ENCODE measurements at places on chromosomes 4 and X.

- no peak for DNase-seq
Observed at GRCh38 chrX:24506082-24506481, 41.0 kb downstream of the PDK3 start.

DNA sequence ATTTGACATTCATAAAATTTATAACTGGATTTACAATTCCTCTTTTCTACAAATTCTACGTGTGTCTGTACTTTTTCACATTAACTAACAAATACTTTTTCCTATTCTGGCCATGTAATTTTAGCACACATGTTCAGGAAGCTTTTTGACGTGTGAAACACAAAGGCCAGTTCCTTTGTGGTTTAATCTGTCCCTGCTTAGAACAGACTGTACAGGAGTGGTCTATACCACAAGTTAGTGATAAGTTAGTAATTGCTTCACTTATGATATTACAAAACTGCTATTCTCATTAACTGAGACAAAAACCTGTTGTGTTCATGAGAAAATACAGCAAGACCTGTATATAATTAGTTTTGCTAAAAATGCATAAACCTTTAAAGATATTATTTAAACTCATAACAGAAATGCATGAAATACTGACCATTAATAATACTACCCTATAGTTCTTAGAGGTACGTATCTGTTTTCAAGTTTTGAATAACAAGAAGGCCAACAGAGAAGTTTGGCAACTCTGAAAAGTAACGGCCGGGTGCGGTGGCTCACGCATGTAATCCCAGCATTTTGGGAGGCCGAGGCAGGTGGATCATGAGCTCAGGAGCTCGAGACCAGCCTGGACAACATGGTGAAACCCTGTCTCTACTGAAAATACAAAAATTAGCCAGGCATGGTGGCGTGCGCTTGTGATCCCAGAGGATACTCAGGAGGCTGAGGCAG lies 13.7 kb upstream of the AREG start:
- DNase-seq, result no peak

GRCh38 chrX:4905576-4905975 lies 1192.1 kb upstream of the PRKX start:
- DNase-seq, result no peak

GRCh38 chr4:142036795-142037583 lies 400.6 kb downstream of the IL15 start:
- no peak for DNase-seq

DNA sequence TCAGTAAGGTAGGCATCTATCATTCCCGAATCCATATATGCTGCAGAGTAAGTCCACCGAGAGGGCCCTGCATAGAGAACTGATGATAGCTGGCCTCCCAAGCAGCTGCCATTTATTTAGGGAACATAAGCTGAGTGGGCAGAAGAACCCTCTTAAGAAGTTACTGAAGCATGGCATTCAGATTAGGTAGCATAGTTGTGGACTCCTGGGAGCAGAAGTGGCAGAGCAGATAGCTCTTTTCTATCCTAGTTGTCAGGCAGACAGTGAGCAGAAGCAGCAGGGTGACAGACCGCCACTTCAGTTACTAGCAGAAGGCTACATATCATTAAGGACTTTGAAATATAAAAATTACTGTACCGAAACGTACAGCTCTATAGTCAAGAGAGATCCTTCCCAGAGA lies 454.7 kb downstream of the PPP4R3C start:
- no peak for DNase-seq

- DNase-seq, result no peak
Observed at GRCh38 chrX:74179071-74179470, 124.9 kb upstream of the ZCCHC13 start.

GRCh38 chr4:36026348-36026880 lies 217.9 kb downstream of the ARAP2 start:
- no peak for DNase-seq

DNA sequence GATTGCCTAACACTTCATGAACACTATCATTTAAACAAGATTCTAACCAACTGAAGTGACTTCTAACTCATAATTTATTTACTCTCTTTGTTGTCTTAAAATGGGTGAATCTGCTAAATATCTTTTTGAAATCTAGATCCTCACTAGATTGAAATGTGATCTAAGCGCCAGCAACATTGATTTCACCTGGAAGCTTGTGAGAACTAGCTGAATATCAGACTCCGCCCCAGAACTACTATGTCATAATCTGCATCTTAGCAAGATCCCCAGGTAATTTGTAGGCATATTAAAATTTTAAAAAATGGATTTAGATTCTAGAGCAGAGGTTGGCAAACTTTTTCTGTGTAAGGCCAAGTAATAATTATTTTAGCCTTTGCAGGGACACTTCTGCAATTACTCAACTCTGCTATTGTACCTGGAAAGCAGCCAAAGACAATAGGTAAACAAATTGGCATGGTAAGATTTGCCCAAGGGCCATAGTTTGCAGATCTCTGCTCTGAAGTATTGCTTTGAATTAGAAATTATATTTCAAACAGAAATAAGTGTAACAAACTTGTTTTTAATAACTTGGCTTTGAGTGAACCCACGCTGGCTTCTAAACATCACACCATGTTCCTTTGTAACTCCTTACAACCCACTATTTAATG lies 121.5 kb downstream of the REELD1 start:
- DNase-seq, result no peak

DNA sequence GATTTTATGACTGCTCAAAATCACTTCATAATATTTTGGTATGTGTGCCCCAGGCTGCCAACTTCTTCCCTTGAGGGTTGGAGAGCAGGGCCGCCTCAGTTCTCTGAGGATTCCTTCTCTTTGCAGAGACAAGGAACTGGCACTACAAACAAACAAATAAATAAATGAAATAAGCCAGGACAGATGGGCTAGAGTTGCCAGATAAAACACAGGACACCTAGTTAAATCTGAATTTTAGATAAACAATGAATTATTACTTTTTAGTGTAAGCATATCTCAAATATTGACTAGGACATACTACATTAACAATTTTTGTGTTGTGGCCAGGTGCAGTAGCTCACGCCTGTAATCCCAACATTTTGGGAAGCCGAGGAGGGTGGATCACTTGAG lies 122.5 kb downstream of the FHDC1 start:
- no peak for DNase-seq

DNA sequence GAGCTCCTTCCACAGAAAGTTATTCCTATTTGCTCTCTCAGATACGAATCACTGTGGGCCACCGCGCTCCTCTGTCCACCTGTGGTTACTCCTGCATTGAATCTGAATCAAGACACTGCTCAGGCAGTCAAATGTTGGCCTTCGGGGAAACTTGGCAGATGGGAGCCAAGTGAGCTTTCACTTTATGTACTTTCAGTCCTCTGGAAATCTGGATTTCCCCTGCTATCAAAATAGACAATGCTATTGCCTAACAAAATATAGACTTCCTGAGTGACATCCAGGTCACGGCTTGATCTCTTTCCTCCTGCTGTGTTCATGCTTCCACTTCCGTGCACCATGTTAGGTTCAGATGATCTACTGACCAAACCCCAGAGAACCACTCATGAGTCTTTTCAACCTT lies 43.8 kb downstream of the FHL1 start:
- DNase-seq, result no peak

DNA sequence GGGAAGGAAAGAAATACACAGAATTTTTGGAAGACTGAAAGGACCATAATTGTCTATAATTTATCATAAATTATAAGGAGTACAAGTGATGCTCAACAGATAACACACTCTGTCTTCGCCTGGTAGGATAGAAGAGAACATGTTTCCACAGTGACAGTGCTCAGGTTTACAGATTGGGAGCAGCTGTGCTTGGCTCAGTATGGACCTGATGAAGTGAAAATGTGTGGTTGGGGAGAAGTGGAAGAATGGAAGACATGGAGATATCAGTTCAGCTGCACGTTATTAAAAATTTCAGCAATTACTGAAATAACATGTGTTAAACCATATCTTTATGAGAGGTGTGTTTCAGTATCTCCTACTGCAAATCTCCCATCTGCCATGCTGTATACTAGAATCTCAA lies 90.6 kb downstream of the TLL1 start:
- DNase-seq, result no peak

DNA sequence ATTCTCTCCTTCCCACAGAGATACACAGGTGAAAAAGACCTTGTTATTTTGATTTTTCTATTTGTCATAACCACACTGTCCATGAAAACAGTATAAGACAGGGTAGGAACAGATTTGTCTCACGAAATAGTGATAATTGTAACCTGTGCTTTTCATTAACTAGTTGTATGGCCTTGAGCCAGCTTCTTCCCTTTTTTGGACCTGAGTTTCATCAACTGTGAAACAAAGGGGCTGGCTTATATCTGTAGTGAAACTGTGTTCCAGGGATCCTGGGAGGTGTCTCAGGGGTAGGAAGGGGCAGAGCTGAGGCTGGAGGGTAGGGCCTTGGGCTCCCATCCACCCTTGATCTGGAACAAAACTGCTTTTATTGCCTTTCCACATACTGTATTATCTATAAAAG lies 50.9 kb downstream of the MED28 start:
- DNase-seq, result no peak

GRCh38 chr4:128424527-128425497 lies 137.2 kb upstream of the PGRMC2 start:
- no peak for DNase-seq

DNA sequence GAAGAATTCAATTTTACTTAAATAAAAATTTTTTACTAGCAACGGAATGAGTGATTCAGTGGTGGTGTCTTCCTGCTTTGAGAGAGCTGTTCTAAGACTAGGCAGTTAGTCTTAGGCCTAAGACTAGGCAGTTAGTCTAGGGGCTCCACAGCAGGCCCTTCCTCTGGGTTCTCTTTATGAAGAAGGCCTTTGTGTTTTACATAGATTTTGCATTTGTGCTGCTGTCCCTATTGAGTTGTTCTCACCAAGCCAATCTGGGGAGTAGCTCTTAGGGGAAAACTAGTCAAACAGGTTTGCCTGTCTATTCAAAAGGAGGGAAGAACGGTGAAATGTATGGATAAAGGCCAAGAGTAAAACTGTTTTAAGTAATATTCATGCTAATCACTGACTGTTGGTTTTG lies 7.6 kb downstream of the UGT8 start:
- DNase-seq, result no peak

GRCh38 chr4:169070895-169071218 lies 60.8 kb upstream of the CBR4 start:
- no peak for DNase-seq

GRCh38 chr4:159422626-159423025 lies 319.7 kb downstream of the RAPGEF2 start:
- DNase-seq, result no peak

DNA sequence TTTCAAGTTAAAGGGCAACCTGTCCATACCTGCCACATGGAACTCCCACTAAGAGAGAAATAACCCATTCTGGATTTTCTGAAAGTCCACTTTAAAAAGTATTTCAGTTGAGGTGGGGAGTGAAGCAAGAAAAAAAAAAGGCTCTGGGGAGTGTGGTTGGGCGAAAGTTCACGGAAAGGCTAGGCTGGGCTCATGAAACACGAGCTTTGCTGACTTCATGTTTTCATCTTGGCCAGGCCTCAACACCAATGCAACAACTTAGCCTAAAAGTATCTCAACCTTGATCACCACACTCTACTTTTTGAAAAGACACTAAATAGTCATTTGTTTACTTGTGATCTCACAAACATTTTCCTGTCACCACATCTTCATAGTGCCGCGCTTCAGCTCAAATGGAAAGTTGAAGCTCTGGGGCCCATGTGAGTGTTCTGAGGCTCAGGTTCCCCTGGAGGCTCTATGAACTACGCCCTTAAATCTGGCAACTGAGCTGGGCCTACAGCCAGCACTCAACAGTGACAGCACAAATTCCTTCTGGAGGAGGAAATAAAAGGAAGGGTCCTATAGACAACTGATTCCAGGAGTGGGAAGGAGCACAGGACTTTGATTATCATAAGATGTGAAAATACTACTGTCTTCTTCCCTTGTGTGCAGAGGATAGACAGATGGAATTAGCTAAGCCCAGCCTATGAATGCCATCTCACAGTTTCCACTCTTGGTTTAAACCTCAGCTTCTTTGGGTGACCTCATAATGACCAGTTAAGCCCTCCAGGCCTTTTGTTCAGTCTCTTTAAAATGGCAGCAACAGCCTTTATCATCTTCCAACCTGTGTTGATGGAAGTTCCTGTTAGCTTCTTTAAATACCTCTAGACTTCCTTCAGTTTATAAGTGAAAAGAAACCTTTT lies 5.1 kb downstream of the CD40LG start:
- DNase-seq, result no peak

DNA sequence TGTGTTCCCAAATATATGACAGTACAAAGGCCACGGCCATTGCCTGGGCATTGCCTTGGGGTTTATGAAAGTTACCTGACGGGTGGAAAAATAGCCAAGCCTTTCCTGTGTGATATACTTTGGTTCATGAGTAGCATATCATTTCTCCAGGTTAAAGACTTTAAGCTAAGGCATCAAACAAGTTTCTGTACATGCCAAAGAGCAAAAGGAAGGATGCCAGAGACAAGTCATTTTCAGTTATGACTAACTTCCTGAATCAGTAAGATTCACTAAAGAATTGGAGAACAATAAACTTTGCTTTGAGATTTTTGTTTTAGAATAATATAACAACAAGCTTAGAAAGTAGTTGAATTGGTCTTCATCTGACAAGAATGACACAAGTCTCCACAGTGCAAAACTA lies 9.7 kb upstream of the GUF1 start:
- no peak for DNase-seq

DNA sequence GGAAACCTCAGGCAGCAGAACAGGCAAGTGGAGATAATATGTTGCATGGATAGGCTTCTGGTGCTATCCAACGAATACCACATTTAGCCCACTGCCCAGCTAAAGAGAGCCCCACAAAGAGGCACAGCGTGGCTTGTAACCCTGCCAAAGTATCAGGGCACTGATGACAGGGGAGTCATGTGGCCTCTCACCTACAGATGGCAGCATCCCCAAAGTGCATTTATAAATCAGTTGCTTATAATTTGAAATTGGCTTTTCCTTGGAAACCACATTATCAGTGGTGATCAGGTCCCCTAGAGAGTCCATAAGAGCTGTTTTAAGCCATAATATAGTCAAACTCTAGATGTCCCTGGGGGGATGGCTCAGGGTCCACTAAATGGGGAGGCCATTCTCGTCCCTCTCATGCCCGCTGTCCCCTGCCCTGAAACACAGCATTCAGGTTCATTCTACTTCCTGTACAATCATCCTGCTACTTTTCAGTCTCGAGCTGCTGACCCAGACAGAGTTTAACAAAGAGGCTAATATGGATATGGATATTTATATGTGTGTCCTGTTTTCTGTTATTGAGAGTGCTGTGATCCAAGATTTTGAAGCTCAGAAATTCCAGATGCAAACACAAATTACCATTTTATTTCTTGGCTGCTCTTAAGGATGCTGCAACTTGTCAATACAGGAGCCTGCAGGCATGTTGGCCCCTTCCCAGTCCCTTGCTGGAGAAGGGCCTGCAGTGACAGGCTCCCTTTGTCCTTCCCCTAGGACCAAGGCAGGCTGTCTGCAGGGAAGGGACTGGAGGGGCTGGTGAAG lies 28.5 kb downstream of the SRPX start:
- no peak for DNase-seq

- no peak for DNase-seq
Observed at GRCh38 chr4:73817341-73817740, 19.1 kb upstream of the CXCL6 start.

Data from activated T-helper 1 cell treated with anti-CD3 and anti-CD28 coated beads, Interleukin-2, amount 50 U/mL, for 16 hours (primary cell).